ENCODE measurements at places on chromosomes 12 and 14.

- DNase-seq = no peak
These were observed 38.6 kb downstream of the DLK1 start for GRCh38 chr14:100765296-100765695.

- no peak for DNase-seq
These were observed 14.2 kb upstream of the PLXNC1 start for GRCh38 chr12:94133964-94134795.

DNA sequence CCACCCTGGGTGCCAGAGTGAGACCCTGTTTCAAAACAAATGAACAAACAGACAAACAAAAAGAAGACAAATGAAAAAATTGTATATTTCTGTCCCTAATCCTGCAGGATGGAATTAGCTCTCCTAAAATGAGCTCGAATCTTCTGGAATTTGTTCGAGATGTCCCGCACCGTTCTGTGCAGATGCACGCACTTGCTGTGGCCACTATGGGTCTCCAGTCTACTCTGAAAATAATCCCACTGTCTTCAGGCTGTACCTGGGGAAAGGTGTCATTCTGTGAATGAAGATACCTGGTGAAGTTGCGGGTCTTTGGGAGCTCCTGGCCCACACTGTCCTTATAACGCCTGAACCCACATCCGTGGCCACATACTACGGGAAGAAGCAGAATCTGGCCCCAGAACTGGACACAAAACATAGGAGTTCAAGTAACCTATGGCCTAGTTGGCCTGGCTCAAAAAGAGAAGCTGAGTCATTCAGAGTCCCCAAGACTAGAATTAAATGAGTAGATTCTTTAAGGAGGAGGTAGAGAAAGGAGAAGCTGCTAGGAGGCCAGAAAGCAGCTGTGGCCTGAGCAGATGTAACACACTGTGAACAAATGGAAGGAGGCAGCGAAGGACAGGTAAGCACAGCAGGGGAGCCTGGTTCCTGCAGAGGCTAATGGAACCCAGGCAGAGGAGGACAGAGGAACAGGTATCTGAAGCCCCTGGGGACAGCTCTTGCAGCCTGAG lies 108.6 kb downstream of the FOXN3 start:
- DNase-seq = no peak

DNA sequence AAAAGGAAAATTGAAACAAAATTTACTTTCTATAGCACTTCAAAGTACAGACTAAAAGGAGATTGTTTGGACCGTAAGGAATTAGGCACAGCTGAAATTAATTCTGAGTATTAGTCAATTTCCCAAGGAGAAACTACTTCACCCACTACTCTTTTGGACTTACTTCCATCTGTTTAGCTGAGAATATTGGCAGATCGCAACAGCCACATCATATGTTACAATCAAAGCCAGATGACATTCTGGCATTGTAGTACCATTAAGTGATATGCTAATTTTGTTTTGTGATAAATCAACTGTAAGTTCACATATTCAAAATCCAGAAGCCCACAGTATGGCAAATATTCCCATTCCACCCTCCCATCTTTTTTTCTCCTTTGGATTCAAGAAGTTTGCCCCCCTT lies 47.1 kb upstream of the ANKS1B start:
- no peak for DNase-seq

DNA sequence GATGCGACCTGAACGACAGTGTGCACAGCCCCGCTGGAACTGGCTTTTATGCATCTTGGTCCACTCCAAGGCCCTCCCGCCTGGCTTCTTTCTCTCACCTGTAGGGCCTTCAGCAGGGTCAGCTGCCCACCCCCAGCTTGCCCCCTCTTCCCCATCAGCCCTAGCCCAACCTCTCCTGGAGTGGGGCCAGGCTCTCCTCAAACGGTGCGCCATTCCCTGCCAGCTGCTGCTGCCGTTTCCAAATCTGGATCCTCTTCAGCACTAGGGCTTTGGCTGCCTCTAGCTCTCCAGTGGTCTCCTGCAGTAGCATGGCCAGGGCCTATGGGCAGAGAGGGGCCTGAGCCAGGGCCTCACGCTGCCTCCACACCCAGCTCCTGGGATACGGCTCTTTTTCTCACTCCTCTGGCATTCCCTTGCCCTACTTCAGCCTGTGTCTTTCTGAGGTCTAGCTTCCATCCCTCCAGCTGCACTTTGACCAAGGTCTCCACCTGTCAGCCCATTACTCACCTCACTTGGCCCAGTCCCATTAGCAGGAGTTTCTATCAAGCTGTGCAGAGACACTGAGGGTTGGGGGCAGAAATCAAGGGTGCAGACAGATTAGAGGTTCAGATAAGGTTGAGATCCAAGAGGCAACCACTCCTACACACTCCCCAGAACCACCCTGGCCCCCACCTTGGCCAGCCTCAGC lies 5.0 kb downstream of the STAT6 start:
- no peak for DNase-seq

DNA sequence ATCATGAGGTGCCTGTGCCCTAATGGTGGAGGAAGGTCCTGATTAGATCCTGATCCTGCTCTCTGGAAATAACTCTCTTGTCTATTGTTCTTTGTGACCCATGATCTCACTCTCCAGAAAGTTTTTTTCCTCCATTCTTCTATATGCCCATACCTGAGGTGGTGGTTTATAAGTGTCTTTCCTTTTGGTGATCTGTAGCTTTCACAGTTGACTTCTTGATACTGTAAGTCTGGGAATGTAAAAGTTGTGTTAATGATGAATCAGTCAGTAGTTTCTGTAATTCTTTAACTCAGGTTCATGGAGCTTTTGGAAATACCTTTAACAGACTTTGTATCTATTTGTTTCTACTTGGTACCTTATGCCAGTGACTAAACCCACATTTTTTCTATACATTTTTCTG lies 444.0 kb upstream of the FLRT2 start:
- no peak for DNase-seq

DNA sequence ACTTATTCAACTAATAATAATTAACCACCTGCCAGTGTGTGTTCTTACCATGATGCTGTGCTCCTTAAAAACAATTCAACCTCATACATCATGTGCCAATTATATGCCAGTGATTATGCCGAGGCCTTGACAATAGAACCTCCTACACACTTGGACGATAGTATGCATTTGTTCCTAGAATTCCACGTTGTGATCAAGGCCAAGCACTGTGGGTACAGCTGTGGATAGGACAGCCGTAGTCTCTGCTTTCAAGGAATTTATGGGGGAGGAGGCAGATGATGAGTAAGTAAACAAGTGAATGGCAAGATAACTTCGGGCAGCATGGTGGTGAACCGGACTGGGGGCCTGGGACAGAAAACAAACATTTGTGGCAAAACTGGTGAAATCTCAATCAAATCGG lies 18.0 kb upstream of the MYO1H start:
- no peak for DNase-seq
